ENCODE measurements at places on chromosomes 6 and 20.

DNA sequence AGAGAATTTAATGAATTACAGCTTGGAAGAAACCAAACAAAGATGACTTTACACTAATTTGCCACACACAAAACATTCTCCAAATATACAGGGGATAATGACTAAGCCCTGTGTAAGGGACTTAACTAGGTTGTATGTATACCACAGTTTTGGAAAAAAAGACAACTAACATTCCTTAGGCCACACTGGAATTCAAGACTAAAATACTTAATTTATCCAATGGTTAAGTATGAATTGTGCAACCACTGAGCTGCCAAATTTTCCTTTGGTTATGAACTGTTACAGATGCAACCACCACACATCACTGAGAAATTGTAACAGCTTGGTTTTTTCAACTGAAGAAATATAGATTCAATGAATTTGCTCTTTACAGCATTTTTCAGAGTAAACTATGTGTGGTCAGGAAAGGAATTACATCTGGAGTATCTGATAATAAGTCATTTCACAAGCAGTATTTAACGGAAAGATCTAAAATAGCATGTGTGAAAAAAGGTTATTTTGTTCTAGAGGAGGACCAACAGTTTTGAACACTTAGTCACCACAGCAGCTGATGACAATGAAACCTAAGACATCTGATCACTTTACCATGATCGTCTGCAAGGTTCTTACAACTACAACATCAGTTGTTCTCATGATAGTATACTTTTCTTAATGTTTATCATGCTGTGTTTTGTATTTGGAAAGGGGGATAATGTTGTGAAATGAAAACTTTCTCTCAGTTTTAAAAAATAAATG lies 318.8 kb downstream of the BCKDHB start:
- DNase-seq, result no peak

DNA sequence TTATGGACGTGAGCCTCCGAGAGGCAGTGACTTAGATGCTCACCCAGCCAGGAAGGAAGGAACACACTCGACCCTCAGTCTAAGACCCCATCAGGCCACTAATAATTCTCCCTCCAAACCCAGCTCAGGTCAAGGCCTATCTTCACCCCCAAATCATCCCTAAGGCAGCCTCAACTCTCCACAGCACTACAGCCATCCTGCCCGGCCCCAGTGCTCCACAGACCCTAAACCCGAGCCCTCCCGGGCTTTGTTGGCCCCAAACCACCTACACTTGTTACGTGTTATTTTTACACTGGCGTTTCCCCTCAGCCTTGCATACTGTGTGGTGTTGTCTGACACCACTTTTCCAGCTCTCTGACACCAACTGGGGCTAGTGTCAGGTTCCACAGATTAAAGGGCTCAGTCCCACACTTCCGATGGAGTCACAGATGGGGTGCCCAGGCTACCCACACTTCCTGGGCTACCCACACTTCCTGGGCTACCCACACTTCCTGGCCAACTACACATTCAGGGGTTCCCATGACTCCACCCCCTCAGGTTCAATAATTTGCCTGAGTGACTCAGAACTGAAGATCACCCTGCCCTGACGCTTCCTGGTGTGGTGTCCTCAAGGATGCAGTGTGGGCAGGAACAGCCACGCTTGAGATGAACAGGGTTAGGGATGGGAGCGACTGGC lies 25.3 kb downstream of the RBCK1 start:
- DNase-seq, result no peak

DNA sequence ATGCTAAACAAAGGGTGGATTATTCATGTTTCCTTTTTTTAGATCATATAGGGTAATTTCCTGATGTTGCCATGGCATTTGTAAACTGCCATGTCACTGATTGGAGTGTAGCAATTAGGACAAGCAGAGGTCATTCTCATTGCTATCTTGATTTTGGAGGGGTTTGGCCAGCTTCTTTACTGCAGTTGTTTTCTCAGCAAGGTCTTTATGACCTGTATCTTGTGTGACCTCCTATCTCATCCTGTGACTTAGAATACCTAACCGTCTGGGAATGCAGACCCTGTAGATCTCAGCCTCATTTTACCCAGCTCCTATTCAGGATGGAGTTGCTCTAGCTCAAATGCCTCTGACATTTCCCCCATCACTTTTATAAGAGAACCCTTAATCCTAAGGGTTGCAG lies 53.6 kb downstream of the CDS2 start:
- DNase-seq, result no peak

DNA sequence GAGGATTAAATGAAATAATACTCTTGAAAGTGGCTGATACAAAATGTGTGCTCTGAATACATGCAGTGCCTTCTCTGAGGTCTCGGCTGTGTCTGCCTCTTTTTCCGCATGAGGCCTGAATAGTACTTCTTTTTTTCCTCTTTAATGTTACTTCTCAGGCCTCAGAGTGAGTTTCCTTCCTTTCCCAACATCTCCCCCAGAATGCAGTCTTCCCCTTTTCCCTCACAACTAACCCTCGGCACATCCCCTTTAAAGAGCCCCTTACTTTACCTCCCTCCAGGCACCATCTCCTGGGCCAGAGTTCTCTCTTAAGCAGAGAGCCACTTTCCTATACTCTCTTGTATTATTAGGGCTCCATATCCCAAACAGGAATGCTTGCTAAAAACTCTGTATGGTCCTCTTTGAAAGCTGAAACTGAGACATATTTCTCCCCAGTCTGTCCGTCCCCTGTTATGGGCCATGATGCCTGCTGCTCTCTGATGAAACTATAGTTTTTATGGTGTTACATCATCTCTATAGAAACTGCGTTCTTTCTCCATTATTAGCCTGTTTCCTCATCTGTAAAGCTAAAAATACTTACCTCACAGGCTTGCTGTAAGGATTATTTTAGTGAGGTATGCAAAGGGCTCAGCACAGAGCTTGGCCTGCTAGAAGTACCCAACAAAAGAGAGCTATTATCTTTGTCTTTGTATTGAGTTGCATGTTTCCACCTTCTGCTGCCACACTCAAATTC lies 2.3 kb downstream of the PLAGL2 start:
- DNase-seq, result no peak

DNA sequence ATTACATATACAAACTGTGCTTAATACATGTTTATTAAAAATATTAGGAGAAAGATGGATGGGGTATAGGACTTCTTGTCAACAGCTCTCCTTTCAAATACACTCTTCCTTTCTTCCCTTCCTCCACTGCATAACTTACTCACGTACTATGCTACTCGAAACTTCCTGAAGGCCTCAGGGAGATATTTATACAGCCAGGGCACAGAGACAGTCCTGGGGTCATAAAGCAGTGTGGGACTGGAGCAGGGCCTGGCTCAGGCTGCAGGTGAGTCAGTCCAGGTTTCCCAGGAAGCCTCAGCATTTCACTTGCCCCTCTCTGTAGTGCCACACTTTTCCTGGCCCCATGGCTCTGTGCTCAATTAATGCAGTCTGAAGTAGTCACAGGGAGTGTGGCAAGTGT lies 157.0 kb downstream of the UBE3D start:
- no peak for DNase-seq

- DNase-seq, result no peak
Measured at GRCh38 chr6:148064406-148065134, 278.1 kb upstream of the SASH1 start.

DNA sequence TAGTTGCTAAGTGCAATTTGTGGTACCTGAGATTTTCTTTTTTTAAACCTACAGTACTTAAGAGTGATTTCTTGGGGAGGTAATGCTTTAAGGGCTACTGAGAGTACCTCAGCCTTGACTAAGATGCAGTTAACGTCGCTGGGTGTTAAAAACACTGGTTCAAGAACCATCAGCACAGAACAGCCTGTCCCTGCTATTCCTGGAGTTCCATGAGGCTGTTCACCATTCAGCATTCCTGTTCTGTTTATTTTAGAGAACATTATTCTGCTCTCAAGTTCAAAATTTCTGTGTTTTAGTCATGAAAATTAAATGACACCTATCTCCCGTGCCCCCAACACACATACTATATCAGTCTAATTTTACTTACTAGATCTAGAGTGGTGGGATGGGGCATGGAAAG lies 1.7 kb upstream of the PRELID3B start:
- no peak for DNase-seq

GRCh38 chr20:59022754-59023153 lies 3.5 kb downstream of the TUBB1 start:
- no peak for DNase-seq

DNA sequence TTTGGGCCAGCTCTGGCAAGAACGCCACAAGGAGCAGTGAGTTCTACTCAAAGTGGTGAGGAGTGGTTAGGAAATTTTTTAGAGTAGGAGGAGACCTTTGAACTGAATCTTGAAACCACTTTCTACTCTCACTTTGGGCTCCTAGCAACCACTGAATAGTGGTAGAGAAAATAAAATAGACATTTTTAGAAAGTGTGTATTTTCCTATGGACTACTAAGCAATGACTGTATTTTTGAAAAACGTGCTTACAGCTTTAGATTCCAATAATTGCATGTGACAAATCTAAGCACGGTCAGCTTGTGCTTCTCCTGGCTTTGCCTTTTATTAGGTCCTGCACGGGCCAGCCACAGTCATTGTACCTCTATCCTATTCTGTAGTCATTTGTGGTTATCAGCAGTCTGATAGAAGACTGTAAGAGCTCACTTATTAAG lies 8.7 kb upstream of the IFNGR1 start:
- no peak for DNase-seq

DNA sequence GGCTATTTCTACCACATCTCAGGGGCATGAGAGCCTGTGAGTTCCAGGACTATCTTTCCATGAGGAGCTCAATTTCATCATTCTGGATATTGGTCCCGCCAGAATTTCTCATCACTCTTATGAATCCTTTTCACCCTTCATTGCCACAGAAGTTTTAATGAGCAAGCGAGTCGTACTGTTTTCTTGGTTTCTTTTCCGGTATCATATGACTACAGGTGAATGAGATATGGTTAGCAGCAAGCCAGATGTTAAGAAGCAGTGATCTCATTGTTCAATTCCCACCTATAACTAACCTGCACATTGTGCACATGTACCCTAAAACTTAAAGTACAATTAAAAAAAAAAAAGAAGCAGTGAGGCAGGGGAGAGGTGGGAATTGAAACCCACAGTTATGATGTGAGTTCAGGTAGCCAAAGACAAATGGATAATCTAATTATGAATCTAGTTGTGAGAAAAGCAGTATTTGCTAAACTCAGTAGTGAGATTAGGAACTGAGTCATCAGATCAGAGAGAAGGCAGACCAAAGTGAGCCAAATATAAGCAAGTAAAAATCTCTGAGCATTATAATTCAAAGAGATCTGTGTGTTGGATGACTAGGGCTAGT lies 78.0 kb upstream of the ELOVL5 start:
- DNase-seq, result no peak

DNA sequence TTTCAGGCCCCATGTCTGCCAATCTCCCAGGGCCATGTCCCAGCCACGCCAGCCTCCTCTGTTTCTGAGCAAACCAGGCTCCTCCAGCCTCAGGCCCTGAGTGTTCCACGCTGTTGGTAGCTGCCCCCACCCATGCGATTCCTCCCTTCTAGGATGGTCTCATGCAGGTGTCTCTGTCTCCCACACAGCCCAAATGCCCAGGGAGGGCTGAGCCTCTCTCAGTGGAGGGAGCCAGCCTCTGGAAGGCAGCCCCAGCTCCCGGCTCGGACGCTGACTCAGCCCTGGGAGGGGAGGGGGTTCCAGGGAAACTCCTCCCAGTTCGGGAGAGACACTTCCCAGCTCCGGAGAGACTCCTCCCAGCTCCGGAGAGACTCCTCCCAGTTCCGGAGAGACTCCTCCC lies 122.9 kb upstream of the AFDN start:
- DNase-seq, result no peak

GRCh38 chr6:110495949-110496348 lies 19.5 kb upstream of the SLC22A16 start:
- DNase-seq, result no peak

DNA sequence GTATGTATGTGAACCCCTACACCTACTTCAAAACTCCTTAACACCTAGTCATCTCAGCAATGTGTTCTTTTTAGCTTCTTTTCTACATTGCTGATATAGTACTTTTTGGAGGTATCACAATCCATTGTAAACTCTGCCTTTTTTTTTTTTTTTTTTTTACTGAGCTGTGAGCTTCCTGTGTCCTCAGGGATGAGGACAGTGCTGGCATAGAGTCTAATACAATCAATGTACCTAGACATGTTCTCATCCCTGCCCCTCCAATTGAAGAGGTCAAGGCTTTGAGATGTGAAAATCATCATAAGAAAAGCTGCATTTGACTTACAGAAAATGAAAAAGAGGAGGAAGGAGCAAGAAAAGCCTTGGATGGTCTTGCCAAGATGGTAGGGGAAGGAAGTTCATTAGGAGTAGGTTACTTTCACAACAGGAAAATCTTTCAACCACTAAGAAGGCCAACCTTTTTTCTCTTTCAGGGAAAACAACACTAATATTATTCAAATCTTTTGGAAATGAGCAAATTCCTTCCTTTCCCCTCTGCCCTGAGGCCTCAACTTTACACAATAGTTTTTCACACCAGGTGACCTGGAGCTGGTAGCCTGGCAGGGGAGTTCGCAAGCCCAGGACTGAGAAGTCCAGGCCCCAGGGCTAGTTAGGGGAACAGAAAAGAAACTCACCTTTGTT lies 2.8 kb upstream of the JARID2 start:
- DNase-seq, result no peak

GRCh38 chr20:53434662-53435061 lies 159.0 kb downstream of the ZNF217 start:
- DNase-seq, result peak; percentile 56
